ENCODE measurements at places on chromosomes 16 and 17.

- DNase-seq = no peak
These were observed 16.8 kb downstream of the SMCR8 start for GRCh38 chr17:18331879-18332278.

DNA sequence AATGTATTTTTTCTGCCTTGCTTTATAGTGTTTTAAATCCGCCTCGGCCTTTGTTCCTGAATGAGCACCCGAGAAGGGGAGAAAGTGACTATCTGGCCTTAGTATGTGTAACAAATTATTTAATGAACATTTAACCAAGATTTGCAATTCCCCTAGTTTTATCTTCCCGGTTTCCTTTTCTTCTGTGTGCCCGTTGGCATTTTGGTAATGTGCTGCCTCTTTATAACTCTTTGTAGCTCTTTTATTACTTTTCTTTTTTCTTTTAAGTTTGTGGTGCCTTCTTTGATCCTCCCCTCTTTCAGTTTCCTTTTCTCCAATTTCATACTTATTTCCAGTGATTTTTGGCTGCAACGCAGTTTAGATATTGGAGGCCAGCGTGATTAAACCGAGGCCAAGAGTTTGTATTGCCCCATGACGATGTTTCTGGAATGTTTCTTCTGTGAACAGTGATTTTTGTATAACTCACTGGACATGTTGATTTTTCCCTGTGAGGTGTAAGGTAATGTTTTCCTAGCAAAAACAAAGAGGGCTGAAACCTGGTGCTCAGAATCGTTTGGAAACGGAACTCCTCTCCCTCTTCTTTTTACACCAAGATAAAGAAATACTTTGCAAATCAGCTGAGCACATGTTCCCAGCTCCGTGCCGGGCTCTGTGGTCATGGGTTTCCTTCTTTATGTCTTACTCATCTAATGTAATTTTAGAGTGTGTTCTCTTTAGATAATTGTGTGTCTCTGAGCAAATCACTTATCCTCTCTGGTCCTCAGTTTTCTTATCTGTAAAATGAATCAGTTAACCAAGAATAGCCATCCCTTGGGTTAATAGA is 344.3 kb downstream of the WWOX start:
- DNase-seq = no peak

GRCh38 chr17:61380836-61381525 is 18.7 kb upstream of the TBX2 start:
- DNase-seq = no peak

DNA sequence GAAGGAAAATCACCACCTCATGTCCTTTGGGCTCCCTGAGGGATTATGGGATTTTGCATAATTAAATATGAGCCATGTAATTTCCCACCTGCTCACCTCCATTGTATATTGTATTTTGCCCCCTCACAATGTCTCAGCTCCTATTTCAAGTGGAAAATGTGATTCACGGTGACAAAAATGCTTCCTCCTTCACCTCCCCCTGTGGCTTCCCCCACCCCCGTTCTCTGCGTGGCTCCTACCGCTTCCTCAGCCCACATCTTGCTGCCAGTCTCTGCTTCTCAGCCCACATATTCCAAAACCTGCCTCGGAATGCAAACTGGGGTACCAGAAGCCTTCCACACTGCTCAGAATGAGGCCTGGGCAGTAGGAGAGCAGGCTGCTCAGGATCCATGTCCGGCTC is 394.5 kb upstream of the C16orf82 start:
- no peak for DNase-seq

DNA sequence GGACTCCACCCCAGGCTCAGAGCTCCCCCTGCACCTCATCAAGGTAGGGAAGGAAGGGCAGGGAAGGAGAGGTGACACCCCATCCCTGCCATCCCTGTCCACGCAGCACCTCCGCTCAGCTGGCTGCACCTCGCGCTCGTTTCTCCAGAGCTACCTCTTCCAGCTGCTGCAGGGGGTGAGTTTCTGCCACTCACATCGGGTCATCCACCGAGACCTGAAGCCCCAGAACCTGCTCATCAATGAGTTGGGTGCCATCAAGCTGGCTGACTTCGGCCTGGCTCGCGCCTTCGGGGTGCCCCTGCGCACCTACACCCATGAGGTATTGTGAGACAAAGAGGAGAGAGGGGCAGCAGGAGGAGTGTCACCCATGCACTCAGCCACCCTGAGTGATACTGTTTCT is 1.4 kb downstream of the CDK3 start:
- DNase-seq = no peak

DNA sequence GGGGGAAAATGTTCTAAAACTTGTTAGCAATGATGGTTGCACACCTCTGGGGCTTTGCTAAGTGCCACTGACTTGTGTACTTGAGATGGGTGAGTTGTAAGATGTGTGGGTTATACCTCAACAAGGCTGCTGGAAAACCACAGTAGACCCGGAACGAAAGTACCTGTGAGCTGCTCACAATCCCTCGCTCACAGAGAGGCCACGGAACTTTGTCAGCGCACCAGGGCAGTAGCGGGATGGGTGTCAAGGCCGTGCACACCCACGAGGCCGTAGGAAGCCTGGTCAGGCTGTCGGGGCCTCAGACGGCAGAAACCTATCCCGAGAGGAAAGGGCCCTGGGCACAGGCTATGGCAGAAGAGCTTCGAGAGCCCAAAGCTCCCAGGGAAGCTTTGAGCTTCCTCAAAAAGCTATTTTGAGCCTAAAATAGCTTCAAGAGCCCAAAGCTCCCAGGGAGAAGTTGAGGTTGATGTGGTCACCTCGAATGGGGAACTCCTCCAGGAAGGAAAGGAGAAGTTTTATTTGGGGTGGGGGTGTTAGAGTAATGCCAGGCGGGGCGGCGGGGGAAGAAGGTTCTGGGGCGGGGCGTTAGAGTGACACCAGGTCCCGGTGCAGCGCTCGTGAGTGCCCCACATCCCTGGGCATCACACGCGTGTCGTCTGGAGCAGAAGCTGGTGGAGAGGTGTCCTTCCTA is 19.0 kb downstream of the CBFA2T3 start:
- DNase-seq = no peak

- DNase-seq = no peak
These were observed 49.4 kb downstream of the ADAMTS18 start for GRCh38 chr16:77385481-77385880.

Data from RCC 7860 (cell line).